Renal cortex interstitium (tissue), 15 donors: ENCODE measurements at places on chromosomes 3 and 15. TPM values are rescaled to one million over a fixed set of nuclear protein-coding genes. Genes with fewer than 3 reads are reported as not detected.

DNA sequence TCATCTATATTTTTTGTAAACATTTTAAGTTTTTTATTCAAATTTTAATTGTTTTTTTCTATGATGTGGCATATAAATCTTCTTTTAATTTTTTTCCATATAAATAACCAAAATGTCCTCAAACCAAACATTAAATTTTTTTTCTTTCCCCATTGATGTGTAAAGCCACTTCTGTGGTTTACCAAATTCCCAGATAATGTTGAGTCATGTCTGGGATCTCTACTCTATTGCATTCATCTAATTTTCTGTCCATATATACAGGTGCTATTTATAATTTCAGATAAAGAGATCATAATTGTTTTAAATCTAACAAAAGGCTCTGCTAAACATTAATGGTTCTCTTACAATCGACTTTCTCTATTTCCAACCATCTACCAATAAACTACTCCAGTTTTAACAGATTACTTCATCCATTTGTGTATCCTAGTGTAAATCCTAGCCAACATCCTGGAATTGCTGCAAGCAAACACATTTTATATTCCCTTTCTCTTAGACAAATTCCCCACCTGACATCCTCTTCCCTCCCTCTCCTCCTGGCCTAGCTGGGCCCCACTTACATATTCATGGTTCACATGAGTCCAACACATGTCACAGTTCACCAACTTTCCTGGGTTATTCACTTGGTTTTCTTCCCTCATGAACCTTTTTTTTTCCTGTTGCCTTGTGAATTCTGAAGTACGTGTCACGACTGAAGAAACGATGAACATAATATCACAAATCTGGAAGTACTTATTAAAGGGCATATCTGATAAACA lies 368.0 kb upstream of the AGTR1 start:
- peak; percentile 40 for DNase-seq

DNA sequence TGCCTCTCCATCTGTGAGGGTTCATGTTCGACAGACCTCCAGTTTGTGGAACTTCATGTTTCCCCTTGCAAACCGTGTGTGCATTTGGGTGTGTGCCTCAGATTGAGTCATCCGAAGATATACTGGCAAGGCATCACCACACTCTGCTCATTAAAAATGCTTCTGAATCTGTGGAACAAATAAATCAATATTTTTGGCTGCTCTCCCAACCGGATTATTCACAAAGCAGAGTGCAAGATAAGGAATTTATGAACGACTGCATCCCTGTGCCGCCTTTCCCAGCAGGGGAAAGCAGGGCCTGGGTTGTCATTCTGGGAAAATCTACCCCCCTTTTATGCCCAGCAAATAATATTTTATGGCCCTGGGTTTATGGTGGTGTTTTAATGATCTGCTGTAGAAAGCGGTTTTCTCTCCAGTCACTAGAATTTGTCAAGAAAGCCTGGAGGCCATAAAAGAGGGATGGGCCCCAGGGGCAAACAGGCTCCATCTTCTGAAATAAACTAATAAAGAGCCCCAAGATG lies 4.2 kb upstream of the WNT5A start:
- DNase-seq: no peak

DNA sequence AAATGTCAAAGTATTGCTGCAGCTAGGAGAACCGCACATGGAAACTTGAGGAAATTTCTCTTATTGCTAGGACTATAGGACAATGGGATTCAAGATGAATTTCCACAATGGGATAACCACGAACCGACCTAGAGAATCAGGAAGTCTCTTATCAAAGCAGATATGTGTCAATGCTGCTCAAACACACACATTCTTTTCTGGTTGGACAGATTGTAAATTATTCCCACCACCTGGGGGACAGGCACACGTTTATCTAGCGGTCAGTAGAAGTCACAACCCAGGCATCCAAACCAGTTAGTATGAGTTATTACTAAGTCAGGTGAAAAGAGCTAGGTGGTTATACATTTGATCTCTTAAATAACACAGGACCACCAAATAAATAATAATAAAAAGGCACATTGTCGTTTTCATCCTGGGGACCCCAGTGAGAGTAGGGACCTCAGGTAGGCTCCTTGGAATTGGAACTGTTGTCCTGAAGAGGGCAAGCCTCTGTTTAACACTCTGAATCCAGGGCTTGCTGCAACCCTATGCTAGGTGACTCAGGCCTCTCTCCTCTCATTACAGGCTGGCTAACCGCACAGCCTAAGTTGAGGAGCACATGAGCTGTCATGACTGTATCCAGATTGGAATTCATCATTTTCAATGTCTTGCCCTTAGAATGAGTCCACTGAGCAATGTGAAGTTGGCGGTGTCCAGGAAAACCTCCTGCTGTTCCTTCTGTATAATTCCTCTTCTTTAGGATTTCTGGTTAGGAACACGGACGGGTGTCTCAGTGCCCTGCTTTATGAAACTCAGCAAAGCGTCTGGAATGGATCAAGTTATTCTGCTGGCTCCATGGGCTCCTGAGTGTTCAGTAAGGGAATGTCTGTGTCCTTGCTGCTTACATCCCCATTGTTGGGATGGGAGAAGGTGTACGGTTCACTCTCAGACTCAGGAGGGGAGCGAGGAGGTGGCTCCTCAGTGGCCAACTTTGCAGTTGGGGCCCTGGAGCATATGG lies 59.0 kb downstream of the CLEC3B start:
- no peak for DNase-seq

DLL4 gene
- 8.9 TPM for polyA plus RNA-seq

GRCh38 chr3:110575702-110576101 lies 495.9 kb upstream of the NECTIN3 start:
- DNase-seq: no peak

- DNase-seq: no peak
Observed at GRCh38 chr3:53758846-53759245, 87.4 kb downstream of the CHDH start.

SEMA5B gene
- 25.8 TPM for polyA plus RNA-seq

PRSS50 gene
- polyA plus RNA-seq: 4.8 TPM

GRCh38 chr15:98548139-98548971 lies 100.0 kb upstream of the IGF1R start:
- DNase-seq: no peak

GOLGA8J gene
- 1.3 TPM for polyA plus RNA-seq

DNA sequence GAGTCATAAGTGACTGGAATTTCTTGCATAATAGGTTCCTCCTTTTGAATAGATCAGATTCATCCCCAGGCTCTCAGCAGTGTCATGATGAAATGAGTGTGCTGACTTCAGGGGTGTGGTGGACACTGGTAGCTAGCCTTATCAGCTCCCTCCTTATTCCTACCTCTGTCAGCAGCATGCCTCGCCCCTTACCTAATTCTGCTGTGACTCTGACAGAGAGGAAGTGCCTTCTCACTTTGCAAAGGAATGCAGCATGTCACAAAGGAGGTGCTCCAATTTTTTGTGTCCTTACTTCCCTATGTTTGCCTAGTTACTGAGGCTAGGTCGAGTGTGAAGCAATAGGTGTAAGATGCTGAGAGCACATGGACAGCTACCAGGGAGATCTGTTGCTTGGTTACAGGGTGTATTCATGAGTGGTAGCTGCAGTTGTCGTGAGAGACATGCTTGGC lies 90.6 kb downstream of the TNFAIP8L3 start:
- no peak for DNase-seq

GRCh38 chr3:13484851-13485590 lies 4.9 kb downstream of the HDAC11 start:
- peak; percentile 80 for DNase-seq

- DNase-seq: no peak
Observed at GRCh38 chr3:167653760-167654159, at the start of gene WDR49. Gene WDR49, minus strand, starts transcription at chr3:167653942. Its CDS starts 517 bp downstream, at chr3:167653425.

DNA sequence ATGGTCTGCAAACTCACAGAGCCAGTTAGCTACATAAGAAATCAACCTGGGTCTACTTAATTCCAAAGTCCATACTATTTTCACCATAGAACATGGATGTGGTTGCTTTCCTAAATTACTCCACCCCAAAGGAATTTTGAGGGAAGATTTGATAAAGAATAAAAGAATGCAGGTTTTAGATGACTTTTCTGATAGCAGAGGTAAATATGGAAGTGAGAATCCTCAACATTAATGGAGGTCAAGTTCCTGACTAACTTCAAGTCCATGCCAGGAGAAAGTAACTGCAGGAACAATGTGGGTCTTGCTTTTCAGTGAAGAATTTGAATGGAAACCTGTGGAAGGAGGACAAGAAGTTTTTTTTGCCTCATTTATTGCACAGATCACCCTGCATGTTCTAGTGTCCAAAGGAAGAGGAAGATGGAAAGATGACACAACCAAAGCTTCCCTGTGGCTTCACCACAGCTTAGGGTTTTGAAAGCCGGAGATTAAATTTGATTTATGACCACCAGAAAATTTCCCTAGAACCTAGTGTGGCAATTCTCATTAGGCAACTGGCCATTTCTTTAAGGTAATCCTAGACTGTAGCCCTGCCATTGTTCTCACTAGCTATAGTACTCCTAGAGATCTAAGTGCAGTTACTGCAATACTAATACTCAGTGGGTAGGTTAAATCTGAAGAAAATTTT lies 429.7 kb downstream of the RAP2B start:
- no peak for DNase-seq

DNA sequence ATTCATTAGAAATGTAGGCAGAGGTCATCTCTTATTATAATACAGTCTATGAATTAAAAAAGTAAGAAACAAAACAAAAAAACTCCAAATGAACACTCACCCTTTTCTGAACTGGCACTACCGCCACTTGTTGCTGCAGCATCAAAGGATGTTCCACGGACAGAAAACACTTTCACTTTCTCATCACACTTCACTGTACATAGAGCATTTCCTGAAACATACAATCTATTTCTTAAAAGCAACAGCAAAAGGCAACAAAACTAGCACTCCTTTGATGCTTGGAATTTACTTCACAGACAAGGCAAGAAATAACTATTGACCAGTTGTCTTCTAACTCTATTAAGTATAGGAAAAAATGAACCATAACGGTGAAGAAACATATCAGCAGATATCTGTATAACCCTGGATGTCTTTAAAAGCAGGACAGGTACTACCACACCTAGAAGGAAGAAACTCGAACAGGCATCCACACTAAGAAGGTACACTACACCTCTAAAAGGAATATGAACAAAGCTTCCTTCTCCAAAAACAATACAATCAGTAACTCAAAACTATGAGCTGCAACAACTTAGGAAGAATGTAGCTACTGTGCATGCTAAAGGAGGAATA lies 24.9 kb downstream of the ETFA start:
- no peak for DNase-seq
